ENCODE measurements at places on chromosomes 5 and 9.

DNA sequence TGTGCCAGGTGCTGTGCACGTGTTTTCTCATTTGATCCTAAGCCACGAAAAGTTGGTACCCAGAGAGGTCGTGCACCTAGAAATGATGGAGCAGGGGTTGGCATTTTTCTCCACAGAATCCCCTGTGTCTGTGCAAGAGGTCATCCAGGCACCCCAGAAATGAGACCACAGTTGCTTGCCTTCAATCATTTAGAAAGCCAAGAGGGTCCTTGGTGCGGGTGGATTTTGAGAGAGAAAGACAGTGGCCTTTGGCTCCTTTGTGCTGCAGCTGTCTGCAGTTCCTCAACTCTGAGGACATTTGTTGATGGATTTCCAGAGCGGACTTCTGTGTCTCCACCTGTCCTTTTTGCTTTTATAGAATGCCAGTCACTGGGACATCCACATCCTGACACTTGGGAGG is 33.8 kb upstream of the SPRY4 start:
- no peak for DNase-seq

DNA sequence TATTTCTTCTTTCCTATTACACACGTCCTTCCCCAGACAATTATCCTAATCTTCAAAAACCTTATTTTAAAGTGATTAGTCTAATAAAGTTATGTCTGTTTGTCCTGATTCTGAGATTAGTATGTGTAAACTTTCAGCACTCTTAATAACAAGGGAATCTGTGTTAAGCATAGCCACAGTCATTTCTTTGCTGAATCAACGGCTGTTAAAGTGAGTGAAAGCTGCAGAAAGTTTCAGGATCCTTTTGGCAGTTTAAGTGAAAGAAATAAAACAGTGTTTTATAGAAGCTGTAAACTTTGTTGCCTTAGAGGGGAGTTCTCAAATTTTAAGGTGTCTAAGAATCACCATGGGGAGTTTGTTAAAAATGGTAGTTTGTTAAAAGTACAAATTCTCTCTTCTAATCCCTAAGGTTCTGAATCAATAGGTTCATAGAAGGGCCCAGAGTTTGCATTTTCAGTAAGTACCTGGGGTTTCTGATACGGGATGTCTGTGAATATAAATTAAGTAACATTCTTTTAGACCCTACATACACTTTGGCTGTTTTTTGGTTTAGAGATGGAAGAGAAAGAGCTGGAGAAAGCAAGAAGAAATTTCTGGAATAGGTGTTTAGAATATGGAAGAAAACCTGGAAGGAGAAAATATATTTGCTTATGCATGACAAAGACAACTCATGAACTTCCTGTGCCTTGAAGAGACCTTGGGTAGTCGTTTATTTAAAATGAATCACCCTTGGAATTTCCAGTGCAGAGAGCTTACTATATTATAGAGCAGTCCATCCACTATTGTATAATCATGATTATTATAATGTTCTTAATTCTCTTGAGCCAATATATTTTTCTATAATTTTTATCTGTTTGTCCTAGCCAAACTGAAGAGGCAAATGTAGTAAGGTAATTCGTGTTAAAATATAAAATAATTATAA is 45.7 kb downstream of the SCAMP1 start:
- no peak for DNase-seq

DNA sequence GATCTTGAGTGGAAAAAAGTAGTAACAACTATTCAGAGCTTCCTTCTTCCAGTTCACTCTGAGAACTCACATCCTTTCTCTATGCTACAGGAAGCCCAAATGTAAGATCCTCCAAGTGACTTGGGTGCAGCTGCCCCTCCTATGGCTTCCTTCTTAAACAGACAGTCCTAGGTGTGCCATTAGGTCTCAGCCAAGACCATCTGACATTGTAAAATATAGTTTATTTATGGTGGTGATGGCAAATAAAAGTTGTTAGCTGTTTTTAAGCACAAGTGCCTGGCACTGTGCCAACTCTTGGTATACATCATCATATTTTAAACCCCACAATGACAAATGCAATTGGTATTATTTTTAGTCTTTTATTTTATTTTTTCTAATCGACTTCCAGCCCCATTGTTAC is 58.1 kb downstream of the TMEM252 start:
- DNase-seq = no peak

GRCh38 chr5:180599981-180600553 is 8.8 kb upstream of the SCGB3A1 start:
- DNase-seq = no peak

- DNase-seq = no peak
Measured at GRCh38 chr5:80369521-80369920, 38.3 kb upstream of the ZFYVE16 start.

- DNase-seq = no peak
Measured at GRCh38 chr5:112116371-112116770, 302.7 kb downstream of the EPB41L4A start.

- DNase-seq = no peak
Measured at GRCh38 chr9:20701060-20701459, 17.0 kb downstream of the FOCAD start.

DNA sequence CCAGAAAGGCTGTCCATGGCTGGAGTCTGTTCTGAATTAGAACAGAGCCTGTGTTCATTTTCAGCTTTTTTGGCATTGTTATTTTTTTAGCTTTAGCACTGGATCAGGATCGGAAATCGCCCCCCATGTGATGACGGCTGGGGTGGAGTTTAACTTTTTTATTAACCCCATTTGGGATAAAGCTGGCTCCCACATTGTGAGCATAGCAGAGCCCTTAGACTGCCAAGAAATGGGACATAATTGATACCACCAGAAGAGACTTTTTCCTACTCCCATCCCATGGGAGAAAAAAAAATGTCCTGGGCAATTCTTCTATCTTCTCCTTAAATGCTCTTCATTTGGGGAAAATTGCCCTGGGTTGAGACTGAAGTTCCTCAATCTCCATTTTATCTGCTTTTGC is 52.4 kb downstream of the SLIT3 start:
- DNase-seq = no peak

- no peak for DNase-seq
Measured at GRCh38 chr5:31133488-31133887, 60.0 kb upstream of the CDH6 start.

DNA sequence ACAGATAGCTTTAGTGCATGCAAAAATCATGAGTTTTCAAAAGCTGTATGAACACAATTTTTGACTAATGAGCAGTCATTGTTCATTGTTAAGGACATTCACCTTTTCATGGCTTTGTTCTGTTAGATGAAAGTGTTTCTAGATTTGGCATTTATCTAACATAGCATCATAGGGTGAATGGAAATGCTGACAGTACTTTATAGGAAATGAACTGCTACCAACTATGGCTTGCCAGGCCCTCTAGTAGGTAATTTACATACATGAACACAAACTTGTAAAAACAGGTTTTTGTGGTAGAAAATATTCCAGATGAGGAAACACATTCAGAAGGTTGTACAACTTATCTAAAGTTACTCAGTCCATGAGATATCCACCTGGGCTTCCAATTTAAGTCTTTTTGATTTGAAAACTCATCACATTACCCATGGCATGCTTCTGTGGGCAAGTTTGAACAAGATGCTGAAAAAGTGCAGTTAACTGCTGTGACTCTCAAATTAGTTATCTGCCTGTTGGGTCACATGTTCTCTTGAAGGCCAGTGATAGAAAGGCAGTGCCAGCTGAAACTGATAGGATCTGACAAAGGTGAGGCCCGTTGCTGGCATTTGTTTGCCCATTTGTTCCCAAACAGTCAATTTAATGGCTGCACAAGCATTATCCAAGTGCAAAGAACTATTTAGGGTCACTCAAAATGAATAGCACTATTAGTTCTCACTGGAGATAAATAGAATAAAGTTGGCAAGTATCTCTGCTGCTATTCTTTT is 399.1 kb downstream of the MAN2A1 start:
- no peak for DNase-seq

DNA sequence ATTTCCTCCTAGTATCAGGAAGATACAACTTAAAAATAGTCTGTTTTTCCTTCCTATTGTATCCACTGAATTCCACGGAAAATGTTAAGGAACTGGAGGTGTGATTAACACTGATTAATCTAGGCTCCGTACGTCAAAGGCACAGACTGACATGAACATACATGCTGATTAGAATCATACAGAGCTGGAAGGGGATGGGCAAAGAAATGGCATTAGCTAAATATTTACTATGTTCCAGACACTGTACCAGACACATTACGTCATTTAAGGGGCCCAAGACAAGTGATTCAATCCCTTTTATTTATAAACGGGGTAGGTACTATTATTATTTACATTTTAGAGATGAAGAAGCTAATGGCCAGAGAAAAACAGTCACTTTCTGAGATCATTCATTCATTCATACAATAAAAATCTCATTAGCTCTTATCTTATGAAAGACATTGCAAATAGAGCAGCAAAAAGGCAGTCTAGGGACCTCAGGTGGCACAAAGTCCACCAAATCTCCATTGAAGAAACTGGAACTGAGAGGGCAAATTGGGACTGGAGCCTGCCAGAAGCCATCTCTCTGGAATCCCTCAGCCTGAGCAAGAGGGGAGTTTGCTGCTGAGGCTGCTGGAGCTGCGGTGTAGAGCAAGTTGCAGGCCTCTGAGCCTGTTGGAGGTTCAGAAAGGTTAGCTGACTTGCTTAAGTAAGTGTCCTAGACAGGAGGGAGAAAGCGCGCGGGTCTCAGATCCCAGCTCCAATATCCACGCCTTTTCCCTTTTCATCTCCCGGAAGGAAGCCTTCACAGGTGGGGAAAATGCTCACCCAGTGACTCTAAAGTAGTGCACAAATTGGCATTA is 1.6 kb upstream of the TGFBR1 start:
- no peak for DNase-seq

GRCh38 chr5:87329114-87329513 is 61.4 kb downstream of the RASA1 start:
- DNase-seq = no peak

DNA sequence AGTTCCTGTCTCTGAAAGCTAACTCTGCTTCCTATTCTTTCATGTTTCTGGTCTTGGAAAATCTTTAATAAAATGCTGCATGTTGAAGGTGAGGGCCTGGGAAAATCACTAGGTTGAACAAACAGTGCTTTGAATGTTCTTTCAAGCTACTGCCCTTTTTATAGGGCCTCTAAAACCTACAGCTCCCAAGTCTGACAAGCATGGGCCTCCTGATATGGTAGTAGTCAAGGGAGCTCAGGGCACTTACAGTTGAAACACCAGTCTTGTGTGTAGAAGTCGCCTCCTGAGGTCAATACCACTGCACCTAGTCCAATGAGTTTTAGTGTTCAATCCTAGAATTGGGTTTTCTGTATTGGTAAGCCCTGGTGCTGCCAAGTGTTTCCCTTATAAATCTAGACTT is 20.5 kb downstream of the VLDLR start:
- no peak for DNase-seq

DNA sequence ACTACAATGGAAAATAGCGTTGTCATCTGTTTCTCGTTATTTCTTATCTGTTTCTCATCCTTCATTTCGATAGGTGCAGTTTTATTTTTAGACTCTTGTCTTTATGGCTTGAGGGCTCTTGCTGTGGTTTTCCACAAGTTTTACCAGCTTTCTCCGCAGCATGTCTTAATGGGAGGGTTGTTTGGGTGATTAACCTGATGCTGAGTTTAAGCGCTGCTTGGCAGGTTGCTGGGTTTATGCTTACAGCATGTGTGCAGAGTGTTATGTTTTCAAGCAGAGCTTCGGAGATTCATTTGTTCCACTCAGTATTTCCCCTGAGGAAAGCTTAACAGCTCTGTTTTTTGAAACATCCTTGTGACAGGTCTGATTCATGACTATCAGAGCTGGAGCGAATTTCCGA is 154.0 kb downstream of the SLC12A2 start:
- DNase-seq = peak; percentile 33

- no peak for DNase-seq
Measured at GRCh38 chr5:2261004-2261703, 378.4 kb upstream of the IRX4 start.

DNA sequence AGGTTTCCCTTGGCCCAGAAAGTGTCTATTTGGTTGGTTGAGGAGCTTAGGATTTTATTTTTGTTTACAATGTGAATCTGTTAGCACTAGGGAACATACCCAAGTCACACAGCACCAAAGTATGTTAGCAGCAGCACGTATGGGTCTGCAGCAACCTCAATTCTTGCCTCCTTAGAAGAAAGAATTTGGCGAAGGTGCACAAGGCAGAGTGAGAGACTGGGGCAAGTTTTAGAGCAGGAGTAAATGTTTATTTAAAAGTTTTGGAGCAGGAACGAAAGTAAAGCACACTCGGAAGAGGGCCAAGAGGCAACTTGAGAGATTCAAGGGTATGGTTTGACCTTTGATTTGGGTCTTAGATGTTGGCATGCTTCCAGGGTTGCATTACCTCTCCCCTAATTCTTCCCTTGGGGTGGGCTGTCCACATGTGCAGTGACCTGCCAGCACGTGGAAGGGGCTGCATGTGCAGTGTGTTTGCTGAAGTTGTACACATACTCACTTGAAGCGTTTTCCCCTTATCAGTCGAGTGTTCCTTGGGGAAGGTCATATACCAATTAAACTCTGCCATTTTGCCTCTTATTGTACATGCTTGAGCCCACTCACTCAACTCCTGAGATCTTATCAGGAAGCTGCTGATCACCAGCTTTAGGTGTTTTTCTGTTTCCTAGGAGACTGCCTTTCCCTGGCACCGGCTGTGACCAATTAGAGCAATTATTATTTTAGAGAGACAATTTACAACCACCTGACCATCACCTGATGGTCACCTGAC is 64.9 kb upstream of the SHC3 start:
- no peak for DNase-seq

- no peak for DNase-seq
Measured at GRCh38 chr9:35521708-35522107, 31.8 kb downstream of the RUSC2 start.

- no peak for DNase-seq
Measured at GRCh38 chr9:132166599-132166998, 4.7 kb downstream of the NTNG2 start.

DNA sequence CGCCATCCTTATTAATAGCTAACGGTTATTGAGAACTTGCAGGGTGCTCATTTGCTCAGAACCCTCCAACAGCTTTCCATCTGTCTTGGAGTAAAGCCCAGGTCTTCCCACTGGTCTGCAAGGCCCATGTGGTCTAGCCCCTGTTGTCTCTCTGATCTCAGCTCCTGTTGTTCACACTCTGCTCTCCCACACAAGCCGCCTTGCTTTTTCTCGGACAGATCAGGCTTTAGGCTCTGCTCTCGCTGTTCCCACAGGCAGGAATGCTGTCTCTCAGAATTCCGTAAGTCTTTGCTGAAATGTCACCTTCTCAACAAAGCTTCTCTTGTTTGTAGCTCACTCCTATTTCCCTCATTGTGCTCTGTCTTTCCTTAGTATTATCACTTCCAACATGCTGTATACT is 34.3 kb downstream of the GPR107 start:
- no peak for DNase-seq

DNA sequence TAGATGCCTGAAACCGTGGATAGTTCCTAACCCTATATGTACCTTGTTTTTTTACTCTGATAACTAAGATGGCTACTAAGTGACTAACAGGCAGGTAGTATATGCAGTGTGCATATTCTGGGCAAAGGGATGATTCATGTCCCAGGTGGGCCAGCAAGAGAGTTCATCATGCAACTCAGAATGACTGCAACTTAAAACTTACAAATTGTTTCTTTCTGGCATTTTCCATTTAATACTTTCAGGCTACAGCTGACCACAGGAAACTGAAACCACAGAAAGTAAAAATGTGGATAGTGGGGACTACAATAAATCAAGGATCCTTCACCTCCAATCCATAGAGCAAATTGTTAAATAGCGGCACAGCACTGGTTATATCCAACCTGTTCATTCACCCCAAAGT is 30.7 kb upstream of the VCAN start:
- DNase-seq = no peak

- DNase-seq = no peak
Measured at GRCh38 chr5:138942861-138943260, 67.7 kb upstream of the LRRTM2 start.

- no peak for DNase-seq
Measured at GRCh38 chr9:131854896-131855613, 115.2 kb upstream of the RAPGEF1 start.
